ENCODE measurements at places on chromosomes 5 and 9.

- no peak for DNase-seq
Observed at GRCh38 chr9:127116957-127117356, 5.5 kb downstream of the ANGPTL2 start.

- DNase-seq = no peak
Observed at GRCh38 chr9:132068605-132069004, 11.1 kb downstream of the MED27 start.

DNA sequence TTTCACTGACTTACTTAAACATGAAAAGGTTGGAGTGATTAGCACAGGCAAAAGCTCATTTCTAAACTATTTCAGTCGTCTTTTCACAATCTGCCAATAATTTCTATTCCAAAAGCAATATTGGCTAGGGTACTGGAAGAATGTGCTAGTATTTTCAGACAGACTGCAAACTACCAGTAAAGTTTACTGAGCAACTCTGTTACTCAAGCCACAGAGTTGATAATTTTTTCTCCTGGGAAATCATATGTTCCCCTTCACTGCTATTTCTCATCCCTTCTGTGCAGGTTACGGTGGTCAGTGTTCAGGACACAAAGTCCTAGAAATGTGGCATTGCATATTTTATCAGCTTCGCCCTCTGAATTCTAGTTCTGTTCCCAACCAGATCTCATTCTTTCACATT is 343.3 kb upstream of the TNC start:
- DNase-seq = no peak

DNA sequence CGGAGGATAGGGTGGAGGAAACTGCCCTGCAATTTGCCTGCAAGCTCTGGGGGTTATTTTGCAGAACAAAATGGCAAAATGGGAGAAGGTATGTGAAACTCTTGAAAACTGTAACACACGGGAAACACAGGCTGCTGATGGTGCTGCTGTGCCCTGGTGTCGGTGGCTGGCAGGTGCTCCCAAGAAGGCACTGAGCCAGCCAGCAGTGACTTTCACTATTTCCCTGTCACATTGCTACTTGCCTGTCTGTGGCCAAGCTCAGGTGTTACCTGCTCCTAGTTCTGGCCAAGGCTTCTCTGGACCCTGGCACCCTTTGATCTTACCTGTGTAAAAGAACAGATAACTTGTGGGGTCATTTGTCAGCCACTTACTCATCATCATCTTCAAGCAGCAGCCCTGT is 102.2 kb downstream of the CMYA5 start:
- DNase-seq = no peak

DNA sequence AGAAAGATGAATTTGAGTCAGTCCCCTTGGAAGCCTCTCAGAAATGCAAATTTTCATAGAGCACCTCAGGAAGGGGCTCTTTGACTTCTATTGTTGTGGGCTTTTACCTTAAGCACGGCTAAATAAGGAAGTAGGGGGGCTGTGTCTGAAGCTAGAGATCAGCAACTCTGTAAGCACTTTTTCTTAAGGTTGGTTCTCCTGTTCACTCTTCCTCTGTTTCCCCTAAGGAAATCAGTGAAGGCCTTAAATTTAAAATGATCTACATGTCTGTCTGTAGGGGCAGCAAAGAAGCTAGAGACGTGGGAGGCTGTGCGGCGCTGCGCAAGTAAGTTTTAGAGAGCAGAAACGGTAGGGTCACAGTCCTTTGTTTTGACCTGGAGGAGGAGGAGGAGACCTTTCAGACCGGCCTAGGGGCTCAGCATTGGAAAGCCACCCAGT is 1.2 kb upstream of the CDC14B start:
- no peak for DNase-seq

- DNase-seq = no peak
Observed at GRCh38 chr9:72140586-72140985, 8.7 kb upstream of the GDA start.

GRCh38 chr5:172002840-172003512 is 3.5 kb downstream of the FBXW11 start:
- DNase-seq = no peak

DNA sequence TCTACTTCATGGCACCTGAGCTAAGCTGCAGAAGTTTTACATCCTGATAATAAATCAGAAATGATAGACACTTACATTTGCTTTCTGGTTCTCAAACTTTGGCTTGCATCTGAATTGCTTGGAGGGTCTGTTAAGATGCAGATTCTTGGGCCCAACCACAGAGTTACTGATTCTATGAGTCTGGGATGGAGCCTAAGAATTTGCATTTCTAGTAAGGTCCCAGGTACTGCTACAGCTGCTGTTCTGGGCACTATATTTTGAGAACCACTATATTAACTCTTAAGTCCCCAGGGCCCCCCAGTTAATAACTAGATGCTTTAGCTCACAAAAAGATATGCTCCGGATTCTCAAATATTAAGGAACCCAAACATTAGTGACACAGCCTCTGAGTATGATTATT is 69.8 kb upstream of the DAB2 start:
- DNase-seq = no peak

- no peak for DNase-seq
Observed at GRCh38 chr5:137610598-137610997, 111.5 kb upstream of the SPOCK1 start.

DNA sequence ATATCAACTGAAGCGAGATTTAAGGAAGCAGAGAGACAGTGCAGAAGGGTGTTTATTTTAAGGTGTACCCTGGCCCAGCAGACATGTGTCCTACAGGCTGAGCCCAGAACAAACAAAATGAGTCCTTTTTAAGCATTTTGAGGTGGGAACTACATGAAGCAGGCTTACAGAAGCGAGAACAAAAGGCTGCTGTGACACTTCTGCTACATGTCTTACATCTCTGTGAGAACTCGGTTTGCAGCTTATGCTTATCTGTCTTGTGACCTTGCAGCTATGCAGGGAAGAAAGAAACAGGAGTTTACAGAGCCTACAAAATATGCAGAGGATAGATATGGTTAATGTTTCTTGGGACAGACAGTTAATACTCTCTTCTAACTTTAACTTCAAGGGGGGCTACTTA is 295.9 kb downstream of the CEMIP2 start:
- DNase-seq = no peak

DNA sequence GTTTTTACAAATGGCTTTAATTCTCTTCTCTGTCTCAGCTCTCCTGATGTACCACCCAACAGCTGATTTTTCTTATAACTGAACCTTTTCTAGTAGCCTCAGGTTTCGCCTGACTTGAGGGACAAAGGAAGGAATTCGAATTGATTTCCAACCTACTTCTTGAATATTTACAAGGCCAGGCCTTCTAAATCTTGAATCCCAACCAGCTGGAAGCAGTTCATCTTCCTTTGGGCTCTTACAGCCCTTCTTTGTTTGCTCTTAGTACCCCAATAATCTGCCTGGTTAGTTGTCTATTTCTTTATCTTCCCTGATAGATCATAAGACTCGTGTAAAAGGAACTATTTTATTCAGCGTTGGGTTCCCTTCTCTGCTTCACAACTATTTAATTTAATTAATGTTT is 95.9 kb downstream of the NLN start:
- DNase-seq = no peak

DNA sequence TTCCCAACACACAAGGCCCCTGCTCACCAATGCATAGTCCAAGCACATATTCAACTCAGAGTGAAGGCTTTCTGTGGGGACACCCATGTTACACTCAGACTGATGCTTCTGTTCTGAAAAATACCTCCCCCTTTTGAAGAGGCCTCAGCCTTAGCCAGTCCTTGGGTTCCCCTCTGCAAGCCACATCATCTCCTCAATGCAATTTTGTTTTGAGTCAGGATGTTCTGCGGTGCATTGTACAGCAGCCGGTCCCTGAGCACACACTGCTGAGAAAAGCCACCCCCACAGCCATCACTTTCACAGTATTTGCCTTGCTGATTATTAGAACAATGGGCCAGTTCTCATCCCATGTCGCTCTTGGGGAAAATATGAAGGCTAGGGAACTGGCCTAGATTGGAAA is 241.2 kb downstream of the FAM114A2 start:
- no peak for DNase-seq

DNA sequence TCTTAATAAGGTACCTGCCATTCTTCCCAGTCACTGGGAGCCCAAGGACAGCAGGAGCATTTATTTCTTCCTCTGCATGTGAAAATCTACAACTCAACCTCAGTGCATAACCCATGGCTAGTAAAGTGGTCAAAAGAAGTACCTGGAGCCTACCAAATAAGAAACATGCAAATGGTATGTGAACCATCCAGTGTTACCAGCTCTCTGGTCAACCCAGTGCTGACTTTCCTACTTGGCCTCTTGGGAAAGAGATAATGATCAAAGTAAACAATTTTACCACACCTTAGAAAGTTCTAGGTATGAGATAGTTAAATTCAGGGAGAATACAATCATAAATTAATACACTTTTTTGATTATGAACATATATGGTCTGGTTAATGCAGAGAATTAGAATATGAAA is 325.6 kb downstream of the ENC1 start:
- no peak for DNase-seq

DNA sequence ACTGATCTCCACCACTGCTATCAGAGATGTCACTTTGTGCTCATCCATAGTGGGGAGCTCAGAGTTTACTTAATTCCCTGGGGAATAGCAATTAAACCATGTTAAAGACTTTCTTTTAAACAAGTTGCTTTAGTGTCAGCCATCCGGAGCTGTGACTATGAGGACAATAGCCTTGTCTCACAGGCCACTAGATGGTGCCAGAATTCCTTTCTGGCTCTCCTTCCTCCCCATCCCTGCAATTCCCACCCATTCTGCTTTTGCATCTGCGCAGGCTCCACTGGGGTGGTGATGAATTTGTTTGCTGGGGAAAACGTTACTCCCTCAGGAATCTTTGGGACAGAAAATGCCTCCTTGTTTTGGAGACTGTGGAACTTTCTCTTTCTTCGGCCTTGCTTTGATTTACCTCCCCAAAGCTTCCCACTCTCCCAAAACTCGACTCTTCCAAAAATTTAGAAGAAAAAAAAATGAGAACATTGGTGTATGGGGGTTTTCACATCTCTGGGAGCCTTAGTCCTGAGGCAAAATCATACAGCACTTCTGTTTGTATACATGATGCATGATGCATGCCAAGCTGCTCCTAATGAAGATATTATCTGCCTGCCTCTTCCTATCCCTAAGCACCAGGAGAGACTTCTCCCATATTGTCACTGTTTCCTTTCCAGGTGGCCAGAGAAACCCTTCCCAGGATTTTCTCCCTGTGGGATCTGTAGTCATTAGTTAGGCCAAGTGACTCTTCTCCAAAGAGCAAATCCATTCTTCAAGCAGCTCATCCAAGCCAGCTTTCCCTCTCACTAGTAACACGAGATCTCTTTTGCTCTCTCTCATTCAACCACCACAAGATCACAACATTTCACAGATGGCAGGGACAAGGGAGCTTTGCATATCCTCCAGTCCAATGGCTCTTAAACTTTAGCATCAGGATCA is 466.1 kb downstream of the TLR4 start:
- peak; percentile 82 for DNase-seq

DNA sequence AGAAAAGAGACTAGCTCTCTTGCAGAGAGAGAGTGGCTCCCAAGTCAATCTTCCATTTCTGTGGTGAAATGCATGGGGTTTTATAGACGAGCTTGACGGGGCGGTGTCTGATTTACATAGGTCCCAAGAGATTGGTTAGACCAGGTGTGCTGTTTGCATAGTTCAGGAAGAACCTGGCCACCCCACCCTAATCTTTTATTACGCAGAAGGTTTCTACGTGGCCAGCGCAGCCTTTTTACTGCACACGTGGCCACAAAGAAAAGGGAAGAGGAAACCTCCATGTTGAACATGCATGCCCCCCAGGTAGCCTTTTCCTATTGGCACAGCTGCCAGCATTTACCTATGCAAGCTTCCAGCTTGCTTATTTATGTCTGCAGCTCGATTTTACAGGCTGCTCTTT is 92.1 kb downstream of the CAVIN4 start:
- DNase-seq = peak; percentile 59

DNA sequence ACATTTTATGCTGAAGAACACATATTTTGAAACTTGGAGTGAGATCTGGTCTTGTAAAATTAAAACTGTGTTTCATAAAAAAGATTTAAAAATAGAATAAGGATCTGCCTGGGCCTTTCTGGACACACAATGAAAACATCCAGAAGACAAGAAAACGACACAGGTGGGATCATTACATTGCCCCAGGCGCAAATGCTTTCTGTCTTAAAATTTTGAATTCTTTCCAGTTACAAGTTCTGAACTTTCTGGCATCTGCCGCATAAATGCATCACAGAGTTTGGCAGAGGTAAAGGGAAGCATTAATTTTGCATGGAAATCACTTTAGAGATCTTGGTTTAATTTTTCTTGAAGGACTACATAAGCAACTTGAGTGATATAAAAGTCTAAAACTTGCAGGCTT is 219.6 kb downstream of the WDR70 start:
- no peak for DNase-seq

DNA sequence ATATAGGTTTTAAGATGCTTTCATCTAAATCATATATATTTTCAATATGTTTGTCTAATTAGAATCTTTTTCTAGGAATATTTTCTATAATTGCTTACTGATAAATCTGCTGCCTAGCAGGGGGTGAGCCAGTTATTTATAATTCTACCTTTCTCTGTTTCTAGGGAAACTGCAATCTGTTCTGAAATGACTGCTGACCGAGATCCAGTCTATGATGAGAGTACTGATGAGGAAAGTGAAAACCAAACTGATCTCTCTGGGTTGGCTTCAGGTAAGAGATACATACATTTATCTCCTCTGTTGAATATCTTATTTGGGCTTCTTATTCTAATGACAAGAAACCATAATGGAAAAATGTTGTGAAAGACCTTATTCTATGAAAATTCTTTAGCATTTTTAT is 127.3 kb downstream of the XRCC4 start:
- DNase-seq = no peak

- DNase-seq = no peak
Observed at GRCh38 chr5:88542786-88543185, 274.1 kb upstream of the TMEM161B start.

DNA sequence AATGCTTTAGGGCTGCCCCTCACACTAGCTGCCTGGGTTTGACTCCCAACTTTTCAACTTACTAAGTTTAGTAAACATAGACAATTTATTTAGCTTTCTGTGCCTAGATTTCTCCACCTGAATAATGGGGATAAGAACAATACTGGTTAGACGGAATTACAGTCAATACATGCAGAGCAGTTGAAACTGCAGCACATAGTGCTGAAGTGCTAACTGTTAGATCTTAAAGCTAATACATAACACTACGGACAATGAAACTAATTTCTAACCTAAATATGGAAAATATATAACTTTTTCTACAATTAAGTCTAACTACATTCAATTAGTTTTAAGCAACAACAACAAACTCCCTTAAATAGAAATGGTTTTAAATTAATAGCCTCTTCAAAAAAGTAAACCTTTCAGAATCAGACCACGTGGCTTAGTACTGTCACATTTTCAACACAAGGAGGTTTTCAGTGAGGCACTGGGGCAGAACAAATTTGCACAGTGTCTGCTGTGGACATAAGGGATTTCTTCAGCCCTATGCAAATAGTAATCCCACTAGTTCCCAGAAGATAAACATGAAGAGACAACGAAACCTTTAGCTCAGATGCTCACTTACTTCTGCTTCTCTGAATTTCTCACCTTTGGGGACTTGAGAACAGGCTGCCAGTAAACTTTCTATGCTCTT is 293.4 kb downstream of the EDIL3 start:
- DNase-seq = no peak

- DNase-seq = no peak
Observed at GRCh38 chr5:120293796-120294195, 170.3 kb upstream of the PRR16 start.

Measured in NCI-H2081 (cell line).